ENCODE measurements at places on chromosomes 12 and 14. TPM values are rescaled to one million over a fixed set of nuclear protein-coding genes. Genes with fewer than 3 reads are reported as not detected.

Gene PAWR
- 97.4 TPM for total RNA-seq

Gene LBHD2
- not detected for total RNA-seq

Gene BDKRB2
- 0.64 TPM for total RNA-seq

Gene SERPINA6
- 0.48 TPM for total RNA-seq

Gene ABCC9
- total RNA-seq = 0.64 TPM

Gene ADCY6
- total RNA-seq = 12.8 TPM

Gene CLECL1
- total RNA-seq = not detected

Gene CCDC177
- total RNA-seq = not detected

Gene SRRM4
- total RNA-seq = not detected

Gene GPR137C
- under 0.01 TPM for total RNA-seq

Gene RIN3
- total RNA-seq = 0.96 TPM

Gene GLT8D2
- total RNA-seq = 0.43 TPM

Gene STYK1
- 5.1 TPM for total RNA-seq

Gene FOXN4
- total RNA-seq = not detected

Gene LRRIQ1
- 0.24 TPM for total RNA-seq

Gene MMP19
- total RNA-seq = 0.24 TPM

Gene LUM
- 0.21 TPM for total RNA-seq

Gene LRRC43
- total RNA-seq = 0.72 TPM

Gene OR4Q2
- total RNA-seq = not detected

Gene WDR89
- total RNA-seq = 16.2 TPM

Gene RPS6KL1
- 1.7 TPM for total RNA-seq

Gene HELB
- total RNA-seq = 2.6 TPM

Gene PIWIL1
- not detected for total RNA-seq

Gene PDE3A
- not detected for total RNA-seq

Gene POP5
- total RNA-seq = 44.8 TPM

Gene GALNT8
- not detected for total RNA-seq

Gene RHOJ
- 0.21 TPM for total RNA-seq

Gene ATL1
- total RNA-seq = 1.1 TPM

Gene RIMBP2
- under 0.01 TPM for total RNA-seq

Gene DAO
- total RNA-seq = not detected

Gene KLRC3
- not detected for total RNA-seq

Gene DIO2
- total RNA-seq = not detected

Gene PFKM
- total RNA-seq = 63.4 TPM

Gene TAS2R30
- total RNA-seq = 2.8 TPM

Gene ABCD4
- total RNA-seq = 19.0 TPM

Gene SMIM41
- not detected for total RNA-seq

Gene ZNF384
- 6.4 TPM for total RNA-seq

Gene PLBD1
- total RNA-seq = 2.8 TPM

Gene PTGER2
- total RNA-seq = not detected

Gene TUBA1A
- total RNA-seq = 508 TPM

Gene PACS2
- total RNA-seq = 42.0 TPM

Gene C12orf54
- 3.4 TPM for total RNA-seq

Gene ASCL1
- total RNA-seq = not detected

Gene AGAP2
- 0.21 TPM for total RNA-seq

Data from tracheal epithelial cell (primary cell).